ENCODE measurements at places on chromosomes 13 and 19.

DNA sequence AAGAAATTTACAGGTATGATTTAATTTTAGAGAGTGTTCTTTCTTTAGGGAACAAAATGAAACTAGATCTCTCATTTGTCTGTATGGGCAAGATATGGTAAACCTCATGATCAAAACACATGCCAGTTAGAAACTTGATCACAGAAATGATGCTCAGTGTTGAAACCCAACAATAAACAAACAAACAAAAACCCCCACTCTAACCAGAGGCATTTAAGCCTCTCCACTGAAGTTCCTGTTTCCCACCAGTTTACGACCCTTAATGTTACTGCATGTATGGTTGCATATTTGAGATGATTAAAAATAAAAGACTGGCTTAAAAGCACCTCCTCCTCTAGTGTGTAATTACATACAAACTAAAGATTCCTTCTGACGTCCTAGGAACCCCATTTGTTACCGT lies 293.3 kb upstream of the MAB21L1 start:
- DNase-seq, result no peak

- DNase-seq, result no peak
These were observed 122.3 kb downstream of the URI1 start for GRCh38 chr19:30064348-30064699.

DNA sequence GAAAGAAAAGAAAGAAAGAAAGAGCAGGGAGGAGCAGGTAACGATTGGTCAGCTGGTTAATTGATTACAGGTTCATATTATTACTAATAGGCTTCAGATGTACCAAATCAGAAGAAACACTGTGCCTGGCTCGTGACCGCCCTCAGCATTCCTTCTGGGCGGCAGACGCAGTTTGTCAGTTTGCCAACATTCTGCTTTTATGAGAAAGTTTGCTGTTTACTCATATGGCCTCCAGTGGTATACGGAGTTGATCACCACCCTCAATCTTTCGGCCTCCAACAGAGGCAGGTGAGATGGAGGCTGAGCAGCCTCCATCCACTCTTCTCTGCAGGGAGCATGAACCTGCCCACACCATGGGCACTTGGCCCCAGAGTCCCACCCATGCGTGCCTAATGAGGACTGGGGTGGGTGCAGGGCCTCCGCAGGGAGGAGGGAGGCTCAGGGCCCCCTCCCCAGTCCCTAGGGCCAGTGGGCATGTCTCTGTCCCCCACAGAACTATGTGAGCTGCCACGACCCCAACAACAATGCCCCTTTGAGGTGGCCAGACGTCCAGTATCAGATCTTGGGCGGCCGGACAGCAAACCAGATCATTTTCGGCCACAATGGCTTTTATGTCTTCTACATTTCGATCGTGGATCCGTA lies 8.8 kb downstream of the PRR22 start:
- DNase-seq, result no peak

DNA sequence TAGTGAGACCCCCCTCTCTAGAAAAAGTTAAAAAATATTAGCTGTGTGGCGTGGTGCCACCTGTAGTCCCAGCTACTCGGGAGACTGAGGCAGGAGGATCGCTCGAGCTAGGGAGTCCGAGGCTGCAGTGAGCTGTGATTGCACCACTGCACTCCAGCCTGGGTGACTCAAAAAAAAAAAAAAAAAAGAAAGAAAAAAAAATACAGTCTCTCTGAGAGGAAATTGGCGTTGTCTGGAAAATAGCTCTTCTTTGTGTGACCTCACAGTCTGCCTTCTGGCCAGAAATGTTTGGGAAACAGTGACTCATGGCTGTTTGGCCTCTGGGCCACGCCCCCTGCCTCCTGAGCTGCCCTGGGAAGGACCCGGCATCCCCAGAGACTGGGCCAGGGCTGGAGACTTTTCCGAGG lies 10.7 kb downstream of the MARCHF2 start:
- DNase-seq, result no peak

DNA sequence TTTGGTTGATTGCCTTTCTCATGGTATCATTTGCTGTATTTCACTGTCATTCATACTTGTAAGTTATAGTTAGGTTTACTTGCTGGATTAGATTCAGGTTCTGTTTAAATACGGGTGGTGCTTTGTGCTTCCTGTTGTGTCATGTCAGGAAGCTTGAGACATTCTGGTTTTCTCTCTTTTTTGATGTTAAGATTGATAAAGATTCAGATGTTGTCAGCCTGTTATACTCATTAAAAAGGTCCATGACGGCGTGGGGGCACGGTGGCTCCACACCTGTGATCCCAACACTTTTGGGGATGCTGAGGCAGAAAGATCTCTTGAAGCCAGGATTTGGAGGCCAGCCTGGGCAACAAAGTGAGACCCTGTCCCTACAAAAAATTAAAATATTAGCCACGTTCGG lies 45.7 kb downstream of the NAA16 start:
- DNase-seq, result peak; percentile 17

Measured in activated gamma-delta T cell treated with Interleukin-2 at 50 U/mL for 16 hours (primary cell).